CD8-positive, alpha-beta T cell (primary cell): ENCODE measurements at places on chromosomes 11 and 22. TPM values are rescaled to one million over a fixed set of nuclear protein-coding genes. Genes with fewer than 3 reads are reported as not detected.
A peak's percentile ranks its signal among the peaks of the same experiment; 100 is the strongest.

Gene PTPRCAP
- 138 TPM for total RNA-seq

Gene CECR2
- 0.08 TPM for total RNA-seq

Gene RFPL1
- not detected for total RNA-seq

Gene NXPE4
- total RNA-seq, result not detected

Gene INS
- not detected for total RNA-seq

GRCh38 chr22:33867118-33867866, 53.0 kb downstream of the LARGE1 start:
- DNase-seq, result no peak

DNA sequence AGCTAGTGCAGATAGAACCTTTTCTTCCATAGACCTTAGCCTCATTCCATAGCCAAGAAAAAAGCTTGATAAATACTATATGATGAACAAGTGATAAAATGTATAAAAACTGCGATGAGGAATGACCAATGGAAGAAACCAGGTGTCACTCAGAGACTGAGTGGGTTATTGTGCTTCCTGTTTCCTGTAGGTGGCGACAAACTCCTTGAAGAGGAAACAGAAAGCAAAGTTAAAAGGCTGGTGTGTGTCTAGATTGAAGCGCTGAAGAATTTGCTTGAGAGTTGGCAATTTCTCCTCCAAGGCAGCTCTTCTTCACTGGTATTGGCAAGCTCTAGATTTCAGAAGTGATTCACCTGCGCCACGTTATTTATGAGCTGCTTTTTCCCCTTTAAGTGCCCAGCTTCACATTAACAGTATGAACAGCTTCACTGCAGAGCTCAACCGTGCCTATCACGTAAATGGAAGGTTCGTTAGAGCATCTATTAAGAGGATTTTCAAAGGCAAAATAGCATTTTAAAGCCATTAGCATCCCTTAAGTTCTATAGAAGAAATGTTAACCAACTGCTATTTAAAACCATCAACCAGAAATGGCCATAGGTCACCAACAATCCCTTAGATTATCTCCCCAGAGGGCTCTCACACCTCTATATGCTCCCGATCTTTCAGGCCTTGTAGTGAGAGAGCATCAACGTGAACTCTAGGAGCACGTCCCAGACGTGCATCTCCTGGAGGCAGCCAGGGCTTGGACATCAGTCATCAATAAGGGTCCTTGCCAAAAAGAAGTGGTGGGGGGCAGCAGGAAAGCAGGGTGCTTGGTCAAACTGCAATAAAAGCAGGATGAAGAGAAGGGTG, 179.4 kb downstream of the CADM1 start:
- DNase-seq, result peak; percentile 17

- no peak for DNase-seq
These were observed 6.0 kb downstream of the PAX6 start for GRCh38 chr11:31805037-31805628.

DNA sequence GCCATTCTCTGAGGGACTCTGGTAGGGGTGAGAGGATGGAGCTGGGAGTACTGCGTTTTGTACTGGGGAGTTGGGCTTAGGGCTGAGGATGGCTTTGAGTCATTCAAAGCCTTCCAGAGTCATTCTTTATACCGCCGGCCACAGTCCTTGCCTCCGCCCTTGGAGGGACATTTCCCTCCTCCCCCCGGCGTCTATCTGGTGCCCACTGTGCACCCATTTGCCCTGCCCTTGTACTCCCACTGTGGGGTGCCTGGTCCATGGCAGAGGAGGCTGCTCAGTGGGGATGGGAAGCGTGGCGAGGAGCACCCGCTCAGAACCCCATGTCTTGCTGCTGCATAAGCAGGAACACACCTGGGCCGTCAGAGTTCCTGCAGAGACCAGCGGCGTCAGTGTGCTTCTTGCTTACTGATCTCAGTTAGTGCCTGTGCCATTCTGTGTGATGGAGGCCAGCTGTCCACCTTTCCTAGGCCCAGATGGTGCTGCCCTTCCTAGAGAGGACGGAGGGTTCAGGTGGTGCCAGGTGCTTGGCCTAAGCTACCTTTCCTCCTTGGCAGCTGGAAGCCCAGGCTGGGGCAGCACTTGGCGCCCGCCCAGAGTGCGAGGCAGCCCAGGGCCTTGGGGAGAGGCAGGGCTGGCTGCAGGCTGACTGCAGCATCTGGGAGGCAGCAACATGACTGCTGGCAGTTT, 23.3 kb upstream of the TMEM191C start:
- no peak for DNase-seq

DNA sequence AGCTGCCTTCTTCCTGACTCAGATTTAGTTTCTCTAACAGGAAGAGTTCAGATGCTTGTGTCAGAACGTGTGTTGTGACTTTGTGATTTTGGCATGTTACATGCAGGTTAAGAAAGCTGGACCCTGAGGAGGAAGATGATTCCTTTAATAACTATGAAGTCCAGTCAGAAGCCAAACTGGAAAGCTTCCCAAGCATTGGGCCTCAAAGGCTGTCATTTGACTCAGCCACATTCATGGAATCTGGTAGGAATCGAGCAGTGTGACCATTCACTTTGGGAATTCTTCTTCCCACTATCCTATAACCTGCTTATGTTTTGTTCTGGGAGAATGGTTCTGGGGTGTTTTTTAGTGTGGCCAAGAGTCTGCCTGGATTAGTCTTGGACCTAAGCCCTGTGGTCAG, 48.0 kb downstream of the CABIN1 start:
- DNase-seq, result no peak

DNA sequence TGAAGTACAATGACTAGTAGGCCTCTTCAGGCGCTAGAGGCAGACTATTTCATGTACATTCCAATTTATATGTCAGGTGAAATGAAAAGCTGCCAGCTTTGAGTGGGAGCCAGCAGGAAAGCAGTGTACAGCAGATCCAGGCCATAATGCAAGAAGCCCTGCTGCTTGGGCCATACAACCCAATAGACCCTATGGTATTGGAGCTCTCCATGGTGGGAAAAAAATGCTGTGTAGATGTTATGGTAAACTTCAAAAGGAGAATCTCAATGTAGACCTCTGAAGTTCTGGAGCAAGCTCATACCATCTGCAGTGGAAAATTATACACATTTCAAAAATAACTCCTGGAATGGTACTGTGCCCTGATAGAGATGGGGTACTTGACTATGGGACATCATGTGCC, 71.5 kb upstream of the CD82 start:
- DNase-seq, result no peak

DNA sequence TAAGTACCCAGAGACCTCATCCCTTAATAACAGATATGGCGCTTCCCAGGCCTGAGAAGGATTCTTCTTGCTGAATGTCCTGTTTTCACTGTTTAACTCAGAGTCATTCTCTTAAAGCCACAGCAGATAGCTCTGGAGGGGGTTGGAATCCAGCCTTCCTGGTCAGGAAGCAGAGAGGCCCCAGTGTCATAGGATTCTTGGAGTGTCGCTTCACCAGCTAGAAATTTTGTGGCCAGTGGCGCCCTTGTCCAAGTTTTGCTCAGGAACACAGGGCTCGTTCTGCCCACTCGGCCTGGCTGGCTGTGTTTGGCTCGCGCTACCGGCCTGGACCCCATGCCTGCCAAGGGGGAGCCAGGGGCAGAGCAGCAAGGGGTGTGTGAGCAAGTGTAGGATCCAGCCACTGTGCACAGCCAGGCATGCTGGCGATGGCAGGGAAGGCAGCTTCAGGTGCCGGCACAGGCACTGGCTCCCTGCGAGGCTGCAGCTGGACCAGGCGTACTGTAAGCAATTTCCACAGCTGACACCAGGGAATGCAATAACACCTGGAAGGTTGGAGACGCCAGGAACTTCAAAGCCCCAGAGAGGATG, 214.8 kb upstream of the SESN3 start:
- no peak for DNase-seq

DNA sequence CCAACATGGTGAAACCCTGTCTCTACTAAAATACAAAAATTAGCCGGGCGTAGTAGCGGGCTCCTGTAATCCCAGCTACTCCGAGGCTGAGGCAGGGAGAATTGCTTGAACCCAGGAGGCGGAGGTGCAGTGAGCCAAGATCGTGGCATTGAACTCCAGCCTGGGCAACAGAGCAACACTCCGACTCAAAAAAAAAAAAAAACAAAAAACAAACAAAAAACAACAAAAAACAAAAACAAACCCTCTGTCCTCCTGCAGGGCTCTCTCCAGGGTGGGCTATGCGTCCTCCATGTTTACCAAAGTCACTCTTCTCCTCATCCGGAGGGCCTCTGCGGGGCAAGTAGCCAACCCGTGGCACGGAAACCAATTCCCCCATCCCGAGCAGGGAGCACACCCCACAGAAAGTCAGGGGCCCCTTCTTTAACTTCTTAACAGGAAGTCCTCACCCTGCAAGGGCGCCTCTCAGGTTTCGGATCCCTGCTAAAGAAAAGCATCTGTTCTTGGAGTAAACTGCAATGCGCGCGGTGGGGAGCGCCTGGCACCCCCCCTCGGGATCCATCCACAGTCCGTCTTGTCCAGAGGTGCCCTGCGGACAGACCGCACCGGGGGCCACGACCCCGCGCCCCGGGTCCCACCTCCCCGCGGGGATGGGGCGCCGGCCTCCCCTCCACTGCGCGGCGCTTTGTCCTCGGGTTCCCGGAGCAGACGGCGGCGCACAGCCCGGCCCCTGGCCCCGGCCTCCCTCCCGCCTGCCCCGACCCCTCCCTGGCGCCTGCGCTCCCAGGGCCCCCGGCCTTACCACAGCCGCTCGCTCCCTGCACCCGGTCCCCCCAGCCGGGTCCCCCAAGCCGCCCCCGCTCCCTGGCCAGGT, 712 bp downstream of the CERK start:
- peak; percentile 47 for DNase-seq

DNA sequence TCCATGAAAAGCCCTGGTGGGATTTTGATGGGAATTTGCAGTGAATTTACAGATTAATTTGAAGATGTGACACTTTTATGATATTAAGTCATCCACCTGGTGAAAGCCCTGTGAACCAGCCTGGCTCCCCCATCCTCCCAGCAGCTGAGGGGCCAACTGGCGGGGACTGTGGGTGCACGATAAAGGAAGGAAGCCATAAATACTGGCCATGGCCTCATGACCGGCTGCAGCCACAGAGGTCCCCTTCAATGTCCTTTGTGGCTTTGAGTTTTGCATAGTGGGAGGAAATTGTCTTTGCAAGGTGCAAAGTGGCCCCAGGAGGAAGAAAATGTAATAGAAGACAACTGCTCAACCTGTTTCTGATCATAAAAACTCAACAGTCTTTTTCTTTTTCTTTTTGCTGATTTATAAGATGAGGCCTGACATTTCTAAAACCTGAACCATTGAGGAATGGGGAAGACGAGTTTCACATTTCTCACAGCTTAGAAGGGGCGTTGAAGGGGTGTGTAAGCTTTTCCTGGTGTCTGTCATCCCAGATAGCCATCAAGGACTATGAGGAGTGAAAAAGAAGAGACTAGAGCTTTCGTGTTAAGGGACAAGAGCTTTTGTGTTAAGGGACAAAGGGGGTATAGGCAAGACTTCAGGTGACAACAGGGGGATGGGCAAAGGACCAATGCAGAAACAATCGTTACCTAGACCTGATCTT, 6.3 kb upstream of the NDUFV1 start:
- DNase-seq, result no peak

GRCh38 chr11:57751676-57752253, at the start of gene BTBD18:
TSS of gene BTBD18 (minus strand) at chr11:57751819. CDS start at chr11:57751188, 631 bp downstream.
- DNase-seq, result no peak

DNA sequence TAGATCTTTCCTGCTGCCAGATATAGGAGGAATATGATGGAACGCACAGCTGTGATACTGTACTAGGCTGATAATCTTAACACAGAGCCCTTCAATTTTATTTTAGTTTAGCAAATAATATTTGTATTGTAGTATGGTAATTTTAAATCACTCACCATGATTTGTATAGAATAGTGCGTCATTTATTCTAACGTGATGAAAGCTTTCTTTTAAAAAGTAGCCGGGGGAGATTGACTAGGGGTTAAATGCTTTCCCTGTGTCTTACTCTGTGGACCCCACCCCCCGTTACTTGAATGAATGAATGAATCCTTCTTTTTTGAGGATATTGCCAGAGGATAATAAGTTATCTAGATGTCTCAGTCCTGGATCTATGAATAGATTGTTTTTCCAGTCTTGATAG, 72.1 kb downstream of the CECR2 start:
- no peak for DNase-seq

- no peak for DNase-seq
These were observed 11.0 kb downstream of the NRXN2 start for GRCh38 chr11:64711956-64712362.

DNA sequence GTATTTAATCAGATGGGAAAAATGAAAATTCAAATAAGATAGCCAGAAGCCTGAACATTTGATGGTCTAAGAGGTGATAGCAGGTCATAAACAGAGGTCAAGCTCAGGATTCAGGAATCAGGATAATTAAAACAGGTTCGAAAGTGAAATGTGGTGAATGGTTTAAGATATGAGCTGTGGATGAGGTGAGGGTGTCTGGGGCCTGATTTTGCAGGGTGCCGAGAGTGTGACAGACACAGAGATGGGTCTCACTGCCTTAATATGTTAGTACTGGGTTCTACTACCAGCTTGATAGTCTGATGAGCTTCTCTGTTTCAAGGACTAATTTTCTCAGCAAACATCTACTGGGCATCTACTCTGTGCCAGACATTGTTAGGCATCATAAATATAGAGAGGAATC, 19.9 kb upstream of the EMSY start:
- no peak for DNase-seq

GRCh38 chr11:18171377-18172000, 1.1 kb upstream of the MRGPRX4 start:
- DNase-seq, result no peak

GRCh38 chr11:57511741-57512430, 3.6 kb downstream of the SLC43A1 start:
- DNase-seq, result no peak

GRCh38 chr11:68010090-68011041, at the start of gene ALDH3B1:
TSS of gene ALDH3B1 (plus strand) at chr11:68010327. CDS start at chr11:68015298, 4,971 bp downstream.
- no peak for DNase-seq

GRCh38 chr11:88415495-88415894, 78.0 kb upstream of the CTSC start:
- no peak for DNase-seq

DNA sequence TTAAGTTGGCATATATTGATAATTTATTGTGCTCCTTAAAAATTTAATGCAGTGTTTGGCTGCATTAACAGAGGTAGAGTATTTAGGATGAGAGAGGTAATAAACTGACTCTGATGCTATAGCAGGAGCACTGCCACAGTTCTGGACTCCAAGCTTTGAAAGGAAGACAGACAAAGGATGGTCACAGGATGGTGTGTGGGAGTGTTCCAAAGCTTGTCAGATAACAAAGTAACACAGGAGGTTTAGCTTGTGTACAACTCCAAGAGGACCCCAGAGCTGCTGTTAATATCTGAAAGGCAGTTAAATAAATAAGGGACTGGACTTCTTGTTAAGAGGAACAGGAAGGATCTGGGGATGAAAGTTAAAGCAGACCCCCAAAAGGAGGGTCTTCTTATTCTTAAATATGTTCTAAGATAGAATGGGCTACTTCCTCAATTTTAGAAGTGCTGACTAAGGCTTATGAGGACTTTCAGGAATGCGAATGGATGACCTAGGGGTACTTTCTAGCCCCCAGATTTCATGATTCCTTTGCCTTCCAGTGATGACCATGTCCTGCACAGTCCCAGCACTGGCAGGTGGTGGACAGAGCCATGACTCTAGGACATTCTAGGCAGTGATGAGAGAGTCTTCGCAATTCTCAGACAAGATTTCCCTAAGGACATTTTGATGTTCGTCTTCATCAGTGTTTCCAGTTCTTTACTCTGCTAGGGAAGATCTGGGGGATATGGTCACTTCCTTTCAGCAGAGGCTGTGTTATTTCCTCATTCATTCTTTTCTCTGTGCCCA, 149.1 kb upstream of the RASSF10 start:
- no peak for DNase-seq

GRCh38 chr11:69899957-69900821, 81.0 kb upstream of the FGF3 start:
- DNase-seq, result no peak
